ENCODE measurements at places on chromosomes 12 and 14.

DNA sequence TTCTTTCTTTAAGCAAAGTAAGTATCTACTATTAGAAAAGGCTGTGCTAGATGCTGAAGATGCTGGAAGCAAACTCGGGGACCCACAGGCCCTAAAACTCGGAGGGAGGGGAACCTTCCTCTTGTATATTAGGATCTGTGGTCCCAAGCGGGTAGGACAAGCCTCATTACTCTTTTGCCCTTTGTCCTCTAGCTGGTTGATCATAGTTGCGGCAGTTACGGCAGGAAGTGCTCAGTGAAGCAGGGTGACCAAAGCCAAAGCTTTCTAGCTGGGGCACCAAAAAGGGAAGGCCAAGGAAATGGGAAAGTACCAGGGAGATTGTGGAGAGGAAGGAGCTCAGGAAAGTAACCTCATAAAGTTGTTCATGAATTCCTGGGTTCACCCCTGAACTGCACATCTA, 76.3 kb downstream of the SCFD1 start:
- DNase-seq = no peak

DNA sequence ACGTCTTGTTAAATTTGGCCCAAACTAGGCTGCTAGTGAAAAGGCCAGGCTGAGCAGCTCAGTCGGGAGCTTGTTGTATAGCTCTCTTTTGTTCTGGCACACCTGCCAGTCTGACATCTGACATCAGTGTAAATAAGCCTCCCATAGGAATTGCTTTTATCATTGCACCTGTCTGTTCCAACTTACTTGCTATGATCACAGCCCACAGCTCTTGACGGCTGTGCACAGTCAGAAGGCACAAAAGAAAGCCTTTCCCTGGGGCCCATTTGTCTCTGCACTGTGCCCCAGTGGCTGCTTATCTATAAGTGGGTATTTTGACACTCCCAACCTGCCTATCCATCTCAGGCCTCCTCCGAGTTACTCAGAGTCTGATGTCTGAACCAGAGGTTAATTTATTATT, 324.5 kb downstream of the NUAK1 start:
- no peak for DNase-seq

- DNase-seq = peak; percentile 28
These were observed 530 bp downstream of the APAF1 start for GRCh38 chr12:98645572-98646067.

GRCh38 chr12:78802593-78802992, 62.0 kb upstream of the SYT1 start:
- DNase-seq = no peak

- DNase-seq = no peak
These were observed 54.4 kb downstream of the ARL6IP4 start for GRCh38 chr12:123034865-123035264.

DNA sequence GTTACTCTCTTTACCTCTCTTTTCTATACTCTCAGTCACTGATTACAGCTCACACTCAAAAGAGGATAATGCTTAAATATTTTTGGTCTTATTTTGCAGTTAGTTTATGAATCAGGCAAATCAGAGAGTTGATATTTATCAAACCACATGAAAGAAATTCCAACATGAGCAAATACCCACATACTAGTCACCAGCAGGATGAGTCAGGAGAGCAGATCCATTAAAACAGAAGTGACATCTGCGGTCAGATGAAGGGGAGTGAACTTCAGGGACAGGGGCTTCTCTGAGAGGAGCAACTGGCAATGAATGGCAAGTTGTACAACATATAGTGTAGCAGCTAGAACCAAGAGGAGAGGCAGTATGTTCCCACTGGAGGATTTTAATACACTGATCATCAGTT, 258.7 kb downstream of the SYT10 start:
- DNase-seq = no peak
